HepG2 (cell line): ENCODE measurements at places on chromosomes 7 and 10. TPM values are rescaled to one million over a fixed set of nuclear protein-coding genes. Genes with fewer than 3 reads are reported as not detected.

- H3K27ac ChIP-seq, result no peak overlapping the region
- no peak overlapping the region for H3K4me3 ChIP-seq
- H3K36me3 ChIP-seq, result peaks cover 70% of the 10 kb centered on the region
- no peaks in the 10 kb centered on the region for H3K27me3 ChIP-seq
- no peak for DNase-seq
These were observed 17.6 kb upstream of the STMP1 start for GRCh38 chr7:135644729-135645128.

Gene CALY
- polyA plus RNA-seq, result 0.08 and 0.21 TPM in 2 replicates

Gene CDK1
- polyA plus RNA-seq, result 23.1 and 42.6 TPM in 2 replicates

- DNase-seq, result peak; percentile 81
- H3K27me3 ChIP-seq, result no peaks in the 10 kb centered on the region; the same call in 2 of the 3 replicates
These were observed 56.2 kb upstream of the ABLIM1 start for GRCh38 chr10:114714281-114714741.

Gene HABP2
- polyA plus RNA-seq, result 0.12 TPM in 2 replicates

GRCh38 chr7:139673230-139673629 is 104.6 kb downstream of the HIPK2 start:
- peak overlapping the region; percentile 87 for H3K27ac ChIP-seq
- H3K4me3 ChIP-seq, result no peak overlapping the region

Gene CASP2
- polyA plus RNA-seq, result 9.0 and 10.2 TPM in 2 replicates

DNA sequence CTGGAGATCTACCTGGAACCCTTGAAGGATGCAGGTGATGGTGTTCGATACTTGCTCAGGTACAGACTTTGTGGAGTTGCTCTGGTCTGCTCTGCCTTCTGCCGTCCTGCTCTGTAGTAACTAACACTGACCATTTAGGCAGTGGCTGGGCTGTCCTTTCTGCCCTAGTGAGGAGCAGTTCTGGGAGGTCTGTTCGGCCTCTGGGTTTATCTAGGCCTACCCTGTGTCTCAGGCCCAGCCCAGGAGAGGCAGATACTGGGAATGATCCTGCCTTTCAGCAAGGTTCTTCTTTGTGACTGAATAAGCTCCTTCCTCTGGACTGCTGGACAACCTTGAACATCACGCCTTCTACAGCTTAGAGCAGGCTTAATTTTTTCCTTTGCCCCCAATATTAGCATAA is 1.7 kb downstream of the ZFYVE27 start:
- H3K27me3 ChIP-seq, result peaks cover 10% of the 10 kb centered on the region; the same call in 1 of the 3 replicates
- H3K4me1 ChIP-seq, result peaks cover 37% of the 10 kb centered on the region
- H3K36me3 ChIP-seq, result peaks cover 6% of the 10 kb centered on the region
- no peak overlapping the region for H3K27ac ChIP-seq
- H3K4me3 ChIP-seq, result peak overlapping the region; percentile 91
- DNase-seq, result no peak

DNA sequence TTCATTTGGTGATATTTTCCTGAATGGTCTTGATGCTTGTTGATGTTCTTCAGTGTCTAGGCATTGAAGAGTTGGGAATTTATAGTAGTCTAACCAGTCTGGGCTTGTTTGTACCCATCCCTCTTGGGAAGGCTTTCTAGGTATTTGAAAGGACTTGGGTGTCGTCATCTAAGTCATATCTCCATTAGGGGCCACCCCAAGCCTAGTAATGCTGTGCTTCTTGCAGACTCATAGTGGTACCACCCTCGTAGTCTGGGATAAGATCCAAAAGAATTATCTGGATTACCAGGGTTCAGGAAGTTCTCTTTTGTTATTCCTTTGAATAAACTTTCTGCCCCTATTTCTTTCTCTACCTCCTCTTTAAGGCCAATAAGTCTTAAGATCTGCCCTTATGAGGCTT is 319.4 kb upstream of the MYO3A start:
- H3K4me3 ChIP-seq, result no peak overlapping the region
- no peak for DNase-seq
- no peaks in the 10 kb centered on the region for H3K4me1 ChIP-seq
- H3K27ac ChIP-seq, result no peak overlapping the region
- no peaks in the 10 kb centered on the region for H3K27me3 ChIP-seq
- H3K36me3 ChIP-seq, result no peaks in the 10 kb centered on the region
